ENCODE measurements at places on chromosomes 11 and 22.
A peak's percentile ranks its signal among the peaks of the same experiment; 100 is the strongest.

DNA sequence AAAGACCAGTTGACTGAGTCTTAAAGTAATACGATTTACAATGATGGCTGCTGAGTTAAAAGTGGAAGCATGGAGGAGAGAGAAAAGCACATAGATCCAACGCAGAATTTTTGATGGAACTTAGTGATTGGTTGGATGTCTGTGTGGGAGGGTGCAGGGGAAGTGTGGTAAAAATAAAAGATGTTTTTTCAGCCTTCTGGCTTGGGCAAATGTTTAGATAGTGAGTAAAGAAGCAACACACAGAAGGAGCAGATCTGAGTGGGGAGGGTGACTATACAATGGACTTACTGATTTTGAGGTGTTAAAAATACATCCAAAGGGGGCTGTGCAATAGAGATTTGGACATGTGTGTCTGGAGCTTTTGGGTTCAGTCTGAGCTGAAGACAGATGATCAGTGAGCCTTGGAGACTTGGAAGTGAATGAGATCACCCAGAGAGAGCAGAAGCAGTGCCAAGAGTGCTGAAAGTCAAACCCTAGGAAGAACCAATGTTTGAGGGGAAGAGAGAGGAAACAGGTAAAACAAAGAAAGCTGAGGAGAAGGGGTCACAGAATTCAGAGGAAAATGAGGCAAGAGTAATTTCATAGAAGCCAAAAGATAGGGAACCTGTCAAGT lies 8.6 kb downstream of the GRIA4 start:
- no peak for DNase-seq

DNA sequence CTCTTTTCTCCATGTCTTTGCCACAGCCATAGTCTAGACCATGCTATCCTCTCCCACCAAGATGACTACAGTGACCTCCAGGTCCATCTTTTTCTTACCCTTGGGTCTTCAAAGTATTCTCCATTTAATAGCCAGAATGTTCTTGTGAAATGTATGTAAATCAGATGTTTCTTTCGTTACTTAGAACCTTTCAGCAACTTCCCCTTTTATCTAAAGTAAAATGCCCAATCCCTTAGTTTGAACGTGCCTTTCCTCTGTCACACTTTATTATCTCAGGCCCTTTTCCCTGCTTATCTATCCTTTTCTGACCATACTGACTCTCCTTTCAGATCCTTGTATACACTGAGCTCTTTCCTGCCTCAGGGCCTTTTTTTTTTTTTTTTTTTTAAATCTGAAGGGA lies 17.9 kb downstream of the RBM4B start:
- no peak for DNase-seq

DNA sequence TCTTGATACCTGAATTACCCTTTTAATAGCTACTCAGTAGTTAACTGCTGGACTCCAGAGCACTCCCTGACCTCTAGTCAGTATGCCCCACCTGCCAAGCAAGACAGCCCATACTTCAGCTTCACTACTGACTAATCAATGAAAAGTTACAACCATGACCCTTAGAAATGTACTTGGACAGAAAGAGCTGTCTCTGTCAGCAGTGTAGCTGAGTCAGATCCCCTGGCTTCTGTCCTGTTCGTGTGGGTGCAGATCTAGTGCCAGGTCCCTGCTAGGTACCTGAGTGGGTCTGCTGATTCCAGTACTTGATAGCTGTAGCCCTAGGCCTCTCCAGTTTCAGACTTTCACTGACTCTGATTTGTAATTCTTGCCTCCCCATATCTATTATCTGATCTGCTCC lies 265.8 kb upstream of the POU2AF2 start:
- no peak for DNase-seq

- DNase-seq = no peak
Observed at GRCh38 chr11:93591247-93591898, 48.2 kb upstream of the SMCO4 start.

- no peak for DNase-seq
Observed at GRCh38 chr11:45383224-45383623, 97.1 kb upstream of the SYT13 start.

- no peak for DNase-seq
Observed at GRCh38 chr22:19615001-19615461, 90.8 kb upstream of the CLDN5 start.

DNA sequence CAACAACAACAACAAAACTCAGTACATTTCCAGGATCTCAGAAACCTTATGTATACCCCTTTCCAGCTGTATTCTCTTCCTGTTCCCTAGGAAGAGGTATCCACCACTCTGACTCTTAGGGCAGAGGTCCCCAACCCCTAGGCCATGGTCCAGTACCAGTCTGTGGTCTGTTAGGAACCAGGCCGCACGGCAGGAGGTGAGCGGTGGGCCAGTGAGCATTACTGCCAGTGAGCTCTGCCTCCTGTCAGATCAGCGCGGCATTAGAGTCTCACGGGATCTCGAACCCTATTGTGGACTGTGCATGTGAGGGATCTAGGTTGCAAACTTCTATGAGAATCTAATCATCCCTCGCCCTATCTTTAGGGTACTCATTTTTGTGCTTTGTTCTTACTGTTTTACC lies 43.9 kb upstream of the LMO1 start:
- no peak for DNase-seq

- no peak for DNase-seq
Observed at GRCh38 chr11:13939961-13940906, 22.3 kb upstream of the SPON1 start.

DNA sequence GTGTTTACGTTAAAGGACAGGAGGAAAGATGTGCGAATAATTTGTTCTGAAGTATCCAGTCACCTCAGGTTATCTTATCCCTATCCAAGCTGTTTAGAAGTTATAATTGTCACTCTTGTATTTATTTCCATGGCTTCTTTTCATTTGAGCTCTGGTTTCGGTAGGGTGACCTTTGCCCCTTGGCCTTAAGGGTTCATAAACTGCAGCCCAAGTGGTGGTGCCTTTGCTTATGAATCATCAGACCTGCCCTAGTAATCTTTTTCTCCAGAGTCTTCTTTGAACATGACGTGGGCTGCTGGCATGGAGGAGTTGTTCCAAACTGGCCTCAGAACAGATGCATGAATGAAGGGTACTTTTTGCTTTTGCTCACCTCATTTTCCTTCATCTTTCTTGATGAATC lies 6.5 kb upstream of the CRYBB3 start:
- DNase-seq = no peak

DNA sequence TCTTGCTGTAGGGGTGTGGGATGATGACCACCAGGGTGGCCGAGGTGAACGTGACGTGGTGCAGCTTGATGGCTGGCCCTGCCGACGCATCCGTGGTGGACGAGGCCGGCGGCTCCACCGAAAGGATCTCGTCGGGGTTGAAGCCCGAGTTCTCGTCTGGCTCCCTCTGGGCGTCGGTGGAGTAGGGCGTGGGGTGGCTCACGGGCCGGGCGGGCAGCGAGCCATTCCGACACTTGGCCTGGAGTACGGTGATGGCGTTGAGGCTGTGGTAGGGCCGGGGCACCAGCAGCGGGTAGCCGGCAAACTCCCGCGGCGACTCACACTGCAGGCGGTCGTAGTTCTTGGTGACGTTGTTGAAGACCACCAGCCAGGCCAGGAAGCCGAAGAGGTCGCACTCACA lies 52.7 kb downstream of the ELFN2 start:
- DNase-seq = no peak

DNA sequence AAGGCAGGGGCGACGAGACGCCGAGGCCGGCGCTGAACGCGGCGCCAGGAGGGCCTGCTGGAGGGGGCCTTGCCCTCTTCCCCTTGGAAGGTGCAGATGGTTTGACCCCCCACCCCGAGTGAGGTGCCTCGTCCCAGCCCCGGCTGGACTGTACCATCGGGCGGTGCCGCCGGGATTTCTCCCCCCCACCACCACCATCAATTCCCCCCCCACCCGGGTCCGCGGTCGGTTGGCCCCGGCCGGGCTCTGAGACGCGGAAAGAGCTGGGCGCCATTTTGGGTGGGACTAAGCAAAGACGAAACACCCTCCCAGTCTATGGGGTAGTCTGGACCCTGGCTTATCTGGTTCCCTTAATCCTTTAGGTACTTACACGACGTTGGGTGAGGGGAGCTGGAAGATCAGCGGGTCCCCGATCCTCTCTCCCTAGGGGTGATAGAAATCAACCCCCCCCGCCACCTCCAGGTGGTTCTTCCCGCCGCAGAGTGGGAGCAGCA lies at the start of gene PRDM10:
Gene PRDM10, minus strand, starts transcription at position 484 of the 494 bp plus-strand sequence. CDS start 41,871 bp downstream, outside the sequence.
- peak; percentile 82 for DNase-seq

GRCh38 chr22:38129021-38129420 lies 18.5 kb upstream of the BAIAP2L2 start:
- DNase-seq = no peak

DNA sequence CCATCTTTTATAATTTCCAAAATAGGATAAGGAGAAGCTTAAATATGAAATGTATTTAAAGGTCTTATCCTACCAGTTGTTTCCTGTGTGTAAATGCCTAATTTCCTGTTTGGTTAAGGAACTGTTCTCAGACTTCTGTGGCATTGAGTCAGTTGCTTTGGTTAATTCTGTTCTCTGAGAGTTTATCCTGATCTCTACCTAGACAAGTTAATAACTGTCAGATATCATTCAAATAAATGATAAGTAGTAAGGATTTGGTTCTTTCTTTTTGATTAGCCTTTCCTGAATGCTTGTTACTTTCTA lies 39.5 kb downstream of the CTNND1 start:
- DNase-seq = no peak

- DNase-seq = no peak
Observed at GRCh38 chr11:61193596-61193995, 9.7 kb upstream of the PGA3 start.

GRCh38 chr11:12503039-12503484 lies 125.7 kb downstream of the PARVA start:
- DNase-seq = no peak

GRCh38 chr11:123145661-123146060 lies 49.4 kb downstream of the CLMP start:
- DNase-seq = no peak

- DNase-seq = no peak
Observed at GRCh38 chr11:9550191-9550628, 23.3 kb upstream of the WEE1 start.

GRCh38 chr22:44391015-44391414 lies 78.3 kb upstream of the SHISAL1 start:
- no peak for DNase-seq

DNA sequence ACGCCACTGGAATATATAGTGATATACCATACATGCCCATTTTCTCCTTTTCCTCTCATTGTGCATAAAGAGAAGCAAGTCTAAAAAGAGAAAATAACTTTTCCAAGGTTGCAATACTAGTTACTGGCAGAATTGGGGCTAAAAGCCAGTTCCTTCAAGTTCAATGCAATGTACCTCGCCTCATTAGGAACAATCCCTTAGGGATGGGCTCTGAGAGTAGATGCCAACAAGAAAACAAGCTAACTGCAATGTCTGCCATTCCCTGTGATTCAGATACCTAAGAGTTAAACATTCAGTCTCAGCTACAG lies 114.3 kb downstream of the RBFOX2 start:
- no peak for DNase-seq

DNA sequence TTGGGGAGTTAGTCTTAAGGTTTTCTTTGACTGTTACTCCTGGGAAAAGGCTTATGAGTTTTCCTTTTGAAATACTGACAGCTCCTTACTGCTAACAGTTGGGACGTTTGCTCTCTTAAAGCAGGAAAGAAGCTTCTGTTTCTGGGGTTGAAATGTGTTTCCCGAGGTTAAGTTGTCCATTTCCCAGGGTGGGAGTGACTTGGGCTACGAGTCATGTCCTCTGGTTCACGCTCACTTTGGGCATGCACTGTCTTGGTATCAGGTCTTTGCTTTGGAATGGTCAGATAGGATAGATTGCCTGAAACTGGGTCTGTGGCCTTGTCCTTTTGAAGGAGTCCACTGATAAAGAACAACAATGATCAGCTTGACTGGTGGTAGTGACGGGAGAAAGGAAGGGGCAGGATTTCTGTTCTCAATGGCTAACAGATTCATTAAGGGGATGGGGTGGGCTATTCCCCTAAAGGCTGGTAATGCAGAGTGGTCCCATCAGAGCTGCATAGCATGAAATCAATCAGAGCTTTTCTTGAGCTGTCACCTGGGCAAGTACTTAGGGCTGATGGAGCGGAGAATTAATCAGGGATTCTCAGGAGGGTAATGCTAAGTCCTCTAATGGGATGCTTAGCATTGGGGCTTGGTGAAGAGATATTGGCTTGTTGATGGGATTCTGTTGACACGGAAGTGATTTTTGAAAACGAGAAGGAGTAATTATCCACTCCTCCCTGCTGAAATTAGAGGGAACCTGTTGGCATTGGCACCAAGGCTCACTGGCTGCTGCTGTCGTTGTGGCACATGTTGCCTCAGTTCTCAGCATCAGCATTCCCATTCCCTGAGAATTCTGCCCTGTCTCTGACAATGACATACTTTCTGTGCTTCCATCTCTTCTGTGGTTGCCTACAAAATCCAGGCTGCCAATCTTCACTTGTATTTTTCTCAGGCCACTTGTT lies 81.6 kb downstream of the TEAD1 start:
- peak; percentile 69 for DNase-seq

- no peak for DNase-seq
Observed at GRCh38 chr22:20040327-20041200, 19.7 kb downstream of the TANGO2 start.

DNA sequence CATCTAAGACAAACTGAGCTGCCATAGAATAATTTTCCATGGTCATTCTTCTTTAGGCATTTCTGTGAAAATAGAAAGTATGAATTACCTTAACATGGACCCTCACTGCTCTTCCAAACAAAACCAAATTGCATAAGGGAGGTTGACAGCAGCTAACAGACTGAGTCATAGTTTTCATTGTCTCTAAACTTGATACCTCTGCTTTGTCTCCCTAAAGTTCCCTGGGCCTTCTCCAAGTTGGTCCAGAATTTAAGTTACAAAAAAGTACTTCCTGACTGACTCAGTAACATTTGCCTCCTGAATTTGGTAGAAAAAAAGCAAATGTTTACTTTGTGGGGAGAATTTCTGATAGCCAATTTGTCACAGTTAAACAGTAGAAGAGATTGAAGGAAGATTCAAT lies 3.0 kb downstream of the OR8D1 start:
- no peak for DNase-seq

DNA sequence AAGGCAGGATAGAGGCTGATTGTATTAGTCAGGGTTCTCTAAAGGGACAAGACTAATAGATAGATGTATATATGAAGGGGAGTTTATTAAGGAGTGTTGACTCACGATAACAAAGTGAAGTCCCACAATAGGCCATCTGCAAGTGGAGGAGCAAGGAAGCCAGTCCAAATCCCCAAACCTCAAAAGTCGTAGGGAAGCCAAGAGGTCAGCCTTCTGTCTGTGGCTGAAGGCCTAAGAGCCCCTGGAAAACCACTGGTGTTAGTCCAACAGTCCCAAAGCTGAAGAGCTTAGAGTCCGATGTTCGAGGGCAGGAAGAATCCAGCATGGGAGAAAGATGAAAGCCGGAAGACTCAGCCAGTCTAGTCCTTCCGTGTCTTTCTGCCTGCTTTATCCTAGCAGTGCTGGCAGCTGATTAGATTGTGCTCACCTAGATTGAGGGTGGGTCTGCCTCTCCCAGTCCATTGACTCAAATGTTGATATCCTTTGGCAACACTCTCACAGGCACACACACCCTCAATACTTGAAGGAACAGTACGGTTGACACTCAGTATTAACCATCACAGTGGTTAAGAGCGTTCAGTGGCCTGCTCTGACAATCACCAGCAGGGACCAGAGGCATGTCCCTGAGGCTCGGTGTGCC lies 135.6 kb downstream of the CSNK2A3 start:
- no peak for DNase-seq

All from NCI-H748 treated with DMSO at 0.1 percent for 48 hours (cell line).